NCI-H526 treated with DMSO at 0.1 percent for 48 hours (cell line): ENCODE measurements at places on chromosomes 4 and X.

DNA sequence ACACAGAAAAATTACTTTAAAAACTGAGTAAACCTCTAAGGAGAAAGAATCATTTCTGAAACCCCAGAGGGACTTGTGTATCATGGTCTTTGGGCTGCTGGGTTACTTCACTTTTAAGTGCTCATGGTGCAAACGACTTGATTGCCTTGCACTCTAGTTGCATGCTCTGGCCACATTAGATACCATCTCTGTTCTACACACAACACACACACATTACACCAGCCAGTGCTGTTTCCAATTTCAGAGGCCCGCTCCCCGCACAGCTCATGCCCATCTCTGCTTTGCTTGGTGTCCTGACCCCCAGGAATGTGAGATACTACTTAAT, 2.1 kb downstream of the PPP3CA start:
- DNase-seq = no peak

DNA sequence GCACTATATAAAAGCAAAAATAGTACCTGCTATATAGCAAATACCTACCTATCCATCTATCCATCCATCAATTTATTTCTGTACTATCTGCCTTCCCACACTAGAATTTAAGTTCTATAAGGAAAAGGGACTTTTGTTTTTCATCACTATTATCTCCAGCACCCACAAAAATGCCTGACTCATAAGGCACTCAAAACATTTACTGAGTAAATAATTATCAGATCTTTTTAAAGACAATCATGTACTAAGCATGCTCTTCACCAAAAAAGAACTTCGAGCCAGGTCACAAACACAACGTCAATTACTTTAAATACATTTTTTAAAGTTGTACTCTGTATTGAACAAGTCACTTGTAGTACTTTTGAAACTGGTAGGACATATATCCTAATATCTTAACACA, 119.9 kb downstream of the FBXW7 start:
- no peak for DNase-seq

GRCh38 chr4:77201343-77201742, 44.3 kb downstream of the CCNG2 start:
- no peak for DNase-seq

DNA sequence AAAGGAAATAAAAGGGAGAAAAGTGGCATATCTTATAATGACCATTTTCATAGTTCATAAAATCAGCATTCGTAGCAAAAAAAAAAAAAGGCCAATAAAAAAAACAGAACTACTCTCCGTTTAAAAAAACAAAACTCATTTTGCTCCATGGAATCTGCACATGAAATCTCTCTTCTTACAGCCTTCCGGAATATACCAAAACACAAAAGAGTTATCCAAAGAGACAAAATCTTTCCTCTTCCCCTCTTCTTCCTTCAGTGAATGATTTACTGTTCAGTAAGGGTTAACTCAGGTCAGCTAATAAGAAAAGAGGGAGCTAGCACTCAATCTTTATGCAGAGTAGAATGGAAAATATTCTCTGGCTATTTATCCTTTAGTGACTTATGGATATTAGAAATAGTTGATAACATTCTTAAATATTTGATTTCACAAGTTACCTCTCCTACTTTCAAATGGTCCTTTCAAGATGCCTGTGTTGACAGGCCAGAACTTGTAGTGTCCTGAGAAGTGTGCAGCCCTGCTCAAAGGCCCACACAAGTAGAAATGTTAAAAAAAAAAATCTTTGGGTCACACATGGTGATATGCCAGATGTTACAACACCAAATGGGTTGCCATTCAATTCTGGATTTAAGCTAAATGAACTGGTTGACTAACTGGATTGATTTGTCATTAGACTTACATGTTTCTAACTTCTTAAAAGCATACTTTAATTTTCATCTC, 42.1 kb downstream of the PDGFC start:
- no peak for DNase-seq

DNA sequence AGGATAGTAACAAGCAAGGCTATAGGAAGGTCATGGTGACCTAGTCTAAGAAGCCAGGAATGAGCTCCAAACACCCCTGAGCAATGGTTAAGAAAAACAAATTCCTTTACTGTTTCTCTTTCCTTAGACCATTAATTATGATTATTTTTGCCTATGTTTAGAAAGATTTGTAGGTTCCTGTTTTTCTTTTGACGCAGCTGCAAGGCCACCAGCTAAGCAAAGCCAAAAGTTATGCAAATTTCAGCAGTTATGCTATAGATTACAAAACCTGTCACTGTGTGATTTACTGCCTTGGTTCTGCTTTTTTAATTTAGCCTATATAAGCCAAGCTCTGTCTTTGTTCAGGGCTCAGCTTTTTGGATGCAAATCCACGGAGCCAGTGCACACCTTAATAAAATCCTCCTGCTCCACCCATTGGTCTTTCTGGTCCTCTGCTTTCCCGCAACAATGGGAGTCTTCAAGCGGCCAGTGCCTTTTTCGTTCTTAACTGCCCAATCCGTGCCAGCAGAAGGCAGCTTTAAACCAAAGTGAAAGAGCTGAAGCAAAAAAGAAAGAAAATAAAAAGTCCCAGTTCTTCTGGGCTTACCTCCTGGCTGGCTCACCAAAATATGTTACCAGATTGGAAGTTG, 1.4 kb upstream of the CEP135 start:
- DNase-seq = peak; percentile 77

- no peak for DNase-seq
Observed at GRCh38 chr4:147174591-147174990, 228.9 kb upstream of the TTC29 start.

DNA sequence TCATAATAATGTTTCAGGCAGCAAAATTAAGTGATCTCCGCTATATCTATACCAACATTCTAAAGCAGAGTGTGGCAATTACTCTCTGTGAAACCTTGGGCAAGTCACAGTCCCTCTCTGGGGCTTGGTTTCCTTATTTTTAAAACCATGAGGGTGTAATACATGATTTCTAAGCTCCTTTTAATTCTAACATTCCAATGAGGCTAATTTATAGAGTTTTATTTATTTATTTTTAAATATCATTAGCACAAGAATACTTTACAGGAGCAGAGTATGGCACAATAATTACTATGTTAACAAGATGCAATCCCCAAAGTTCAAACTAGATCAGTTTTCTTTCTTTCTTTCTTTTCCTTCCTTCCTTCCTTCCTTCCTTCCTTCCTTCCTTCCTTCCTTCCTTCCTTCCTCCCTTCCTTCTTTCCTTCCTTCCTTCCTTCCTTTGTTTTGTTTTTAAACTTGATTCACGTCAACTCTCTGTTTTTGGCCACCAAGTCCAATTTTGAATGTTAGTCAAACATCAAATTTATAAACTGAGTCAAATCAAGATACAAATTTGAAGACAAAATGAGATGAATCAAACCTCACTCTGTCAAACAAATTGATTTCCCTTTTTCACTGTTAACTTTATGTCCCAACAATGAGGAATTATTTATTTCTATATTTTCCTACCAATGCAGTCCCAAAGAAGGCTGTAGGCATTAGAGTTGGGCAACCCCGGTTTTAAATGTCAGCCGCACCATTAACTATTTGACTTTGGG, 50.2 kb upstream of the GPR174 start:
- DNase-seq = no peak

GRCh38 chrX:9829308-9830267, 43.4 kb downstream of the SHROOM2 start:
- no peak for DNase-seq

GRCh38 chr4:4852591-4853362, 6.7 kb upstream of the MSX1 start:
- DNase-seq = no peak

DNA sequence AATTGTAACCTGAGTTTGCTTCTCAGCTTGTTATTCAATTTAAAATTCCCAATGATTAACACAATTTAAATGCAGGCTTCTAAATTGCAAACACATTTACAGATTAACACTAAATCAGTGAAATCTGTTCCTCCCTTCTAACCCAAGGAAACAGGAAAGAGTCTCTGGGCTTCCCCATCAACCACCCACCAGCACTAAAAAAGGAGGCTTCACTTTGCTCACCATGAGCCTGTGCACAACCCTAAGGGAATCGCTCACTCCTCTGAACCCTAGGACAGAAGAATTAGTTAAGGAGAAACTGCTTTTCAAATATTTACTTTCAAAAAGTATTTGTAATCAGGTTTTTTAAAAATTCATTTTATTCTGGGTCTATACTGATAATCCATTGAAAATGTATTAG, 155.3 kb downstream of the COL25A1 start:
- no peak for DNase-seq

DNA sequence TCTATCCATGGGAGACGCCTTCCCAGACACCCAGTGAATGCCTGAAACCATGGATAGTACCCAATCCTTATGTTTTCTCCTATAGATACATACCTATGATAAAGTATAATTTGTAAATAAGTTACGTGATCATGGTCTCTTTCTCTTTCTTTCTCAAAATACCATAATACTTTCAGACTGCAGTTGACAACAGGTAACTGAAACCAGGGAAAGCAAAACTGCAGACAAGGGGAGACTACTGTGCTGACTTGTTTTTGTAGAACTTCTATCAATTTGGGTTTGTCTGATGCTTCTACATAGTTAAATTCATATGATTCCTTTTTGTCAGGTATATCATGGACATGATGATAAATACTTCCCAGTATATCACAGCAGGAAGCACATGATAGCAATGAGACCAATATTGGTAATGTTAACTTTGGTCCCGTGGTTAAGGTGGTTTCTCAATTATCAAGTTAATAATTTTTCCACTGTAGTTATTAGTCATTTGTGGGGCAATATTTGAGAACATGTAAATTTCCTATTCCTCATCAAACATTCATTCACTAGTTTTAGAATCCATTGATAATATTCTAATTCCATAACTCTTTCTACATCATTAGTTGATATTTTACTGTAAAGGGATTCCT, 298.0 kb upstream of the TET2 start:
- no peak for DNase-seq

GRCh38 chr4:124958847-124959246, 246.3 kb upstream of the ANKRD50 start:
- DNase-seq = no peak

- no peak for DNase-seq
Observed at GRCh38 chrX:18934708-18935107, 49.2 kb downstream of the PHKA2 start.

DNA sequence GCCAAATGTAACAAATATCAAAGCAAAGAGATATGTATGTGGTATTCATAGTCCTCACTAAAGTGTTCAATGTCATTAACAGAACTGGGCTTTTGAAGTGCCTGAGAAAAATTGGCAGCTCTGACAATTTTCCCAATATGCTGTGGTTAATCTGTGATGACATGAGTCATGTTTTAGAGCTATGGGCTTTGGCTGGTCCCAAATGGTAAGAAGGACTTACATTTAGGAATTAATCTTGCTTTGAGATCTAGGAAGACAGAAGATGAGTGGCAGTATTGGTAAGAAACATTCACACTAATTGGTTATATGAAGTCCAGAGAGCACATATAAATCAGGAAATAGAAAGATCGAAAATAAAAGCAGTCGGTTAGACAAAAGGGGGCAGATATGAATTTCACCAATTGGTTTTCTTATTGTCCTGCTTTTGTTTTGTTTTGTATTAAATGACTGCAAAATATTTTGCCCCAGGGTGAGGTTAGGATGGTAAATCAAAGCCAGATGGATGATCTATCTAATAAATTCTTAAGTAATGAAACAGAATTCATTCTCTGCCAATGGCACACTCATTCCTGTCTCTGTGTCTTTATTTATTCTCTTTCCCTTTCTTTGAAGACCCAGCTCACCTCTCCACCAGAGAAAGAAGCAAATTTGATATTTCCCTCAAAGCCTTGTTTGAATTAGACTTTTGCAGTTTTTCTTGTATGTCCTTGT, 993.1 kb downstream of the RPA4 start:
- DNase-seq = no peak

GRCh38 chr4:37561196-37561802, 124.9 kb downstream of the RELL1 start:
- DNase-seq = no peak

GRCh38 chr4:48252313-48252712, 17.3 kb downstream of the TEC start:
- no peak for DNase-seq

DNA sequence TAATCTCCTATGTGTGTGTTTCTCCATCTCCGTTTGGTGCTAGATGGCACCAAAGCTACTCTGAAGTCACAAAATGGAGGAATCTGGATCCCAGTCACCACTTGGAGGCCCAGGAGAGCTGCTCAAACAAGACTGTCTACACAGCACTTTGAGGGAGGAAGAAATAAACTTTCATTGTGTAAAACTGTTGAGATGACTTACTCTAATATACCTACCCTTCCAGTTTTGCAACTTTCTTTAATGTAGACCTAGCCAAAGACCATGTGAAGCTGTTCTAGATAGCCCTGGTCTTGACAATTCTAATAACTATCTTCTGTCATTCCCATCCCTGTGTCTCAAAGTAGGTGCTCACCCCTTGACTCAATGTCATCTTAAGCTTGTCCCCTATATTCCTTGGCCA, 52.8 kb upstream of the TAB3 start:
- DNase-seq = no peak

- no peak for DNase-seq
Observed at GRCh38 chrX:13015536-13016236, 28.7 kb downstream of the FAM9C start.

- DNase-seq = no peak
Observed at GRCh38 chrX:21905313-21905712, 35.2 kb upstream of the SMS start.

DNA sequence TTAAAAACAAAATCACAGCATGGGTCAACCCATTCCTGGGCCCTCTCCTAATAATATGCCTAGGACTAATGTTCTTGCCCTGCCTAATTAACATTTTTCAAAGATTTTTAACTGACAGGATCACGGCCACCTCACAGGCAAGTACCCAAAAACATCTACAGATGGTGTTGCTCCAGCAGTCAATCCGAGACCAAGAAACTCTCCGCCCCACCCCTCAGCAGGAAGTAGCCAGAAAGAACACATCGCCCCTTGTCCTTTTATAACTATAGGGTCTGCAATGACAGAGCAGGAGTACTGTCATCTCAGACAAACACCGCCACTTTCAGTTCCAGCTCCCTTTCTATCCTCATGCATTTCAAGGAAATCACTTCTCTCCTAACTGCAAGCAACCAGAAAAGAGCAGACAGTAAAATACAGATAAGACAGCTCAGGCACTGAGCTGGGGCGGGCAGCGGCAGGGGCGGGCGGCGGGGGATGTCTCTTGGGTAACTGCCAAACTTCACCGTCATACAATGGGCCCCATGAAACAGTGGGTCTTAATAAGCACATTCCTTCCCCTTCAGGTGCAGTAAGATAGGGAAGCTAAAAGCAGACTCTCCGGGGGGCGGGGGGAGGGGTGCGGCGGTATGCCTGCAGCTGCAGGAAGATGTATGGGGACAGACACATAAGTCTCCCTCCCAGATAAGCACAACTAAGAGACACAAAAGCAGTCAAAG, 67.4 kb downstream of the ZNF182 start:
- DNase-seq = no peak

DNA sequence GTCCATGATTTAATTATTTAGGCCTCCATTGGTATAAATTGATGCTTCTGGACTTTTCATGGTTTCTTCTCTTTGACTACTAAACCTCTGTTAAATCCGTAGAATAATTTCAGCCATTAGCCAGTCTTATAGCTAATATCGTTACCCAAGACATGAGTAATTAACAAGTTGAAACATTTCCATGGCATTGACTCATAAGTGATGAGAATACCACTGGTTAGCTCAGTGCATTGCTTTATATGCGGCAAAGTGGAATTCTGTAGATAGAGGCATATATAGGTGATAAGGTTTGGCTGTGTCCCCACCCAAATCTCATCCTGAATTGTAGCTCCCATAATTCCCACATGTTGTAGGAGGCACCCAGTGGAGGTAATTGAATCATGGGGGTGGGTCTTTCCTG, 80.6 kb downstream of the VCX2 start:
- no peak for DNase-seq

- peak; percentile 11 for DNase-seq
Observed at GRCh38 chrX:27057883-27058282, 405.3 kb downstream of the PPP4R3C start.

GRCh38 chr4:80012291-80012690, 60.7 kb downstream of the ANTXR2 start:
- DNase-seq = no peak
